ENCODE measurements at places on chromosomes 7 and 10.

DNA sequence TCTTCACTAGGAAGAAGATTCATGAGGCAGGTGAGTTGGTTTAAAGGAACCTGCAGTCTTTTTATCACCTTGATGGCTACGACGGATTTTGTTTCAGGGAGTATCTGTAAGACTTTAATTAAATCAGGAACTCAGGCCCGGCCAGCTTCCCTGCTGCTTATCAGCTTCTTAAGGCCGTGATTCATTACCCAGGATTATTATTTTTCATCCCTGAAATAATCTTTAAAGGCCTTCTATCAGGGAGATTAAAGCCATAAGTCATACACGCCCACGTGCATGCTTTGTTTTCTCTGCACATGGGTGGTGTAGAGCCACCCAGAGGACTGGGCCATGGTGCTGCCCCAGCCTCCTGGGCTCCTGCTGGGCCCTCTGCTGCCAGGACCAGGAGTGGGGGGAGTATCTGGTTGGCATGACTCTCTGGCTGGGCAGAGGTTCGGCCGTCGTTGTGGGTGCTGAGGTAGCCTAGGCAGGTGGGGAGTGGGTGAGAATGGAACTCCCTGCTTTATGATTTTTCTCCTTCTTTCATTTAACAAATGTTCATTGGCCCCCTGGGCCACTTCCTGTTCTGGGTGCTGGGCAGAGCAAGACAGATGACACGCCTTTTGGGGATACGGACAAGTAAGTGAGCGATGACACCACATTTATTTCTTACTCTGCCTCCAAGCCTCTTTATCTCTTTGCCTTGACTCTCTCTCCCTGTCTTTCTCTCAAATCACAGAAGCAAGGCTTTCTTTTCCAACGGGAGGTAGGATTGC, 39.0 kb upstream of the PCBD1 start:
- peak; percentile 39 for DNase-seq

GRCh38 chr10:92655426-92655825, 34.3 kb upstream of the HHEX start:
- no peak for DNase-seq

- DNase-seq = peak; percentile 2
These were observed 83.3 kb upstream of the DNAJC1 start for GRCh38 chr10:22086730-22087401.

GRCh38 chr7:129940329-129940728, 12.4 kb downstream of the UBE2H start:
- DNase-seq = no peak

DNA sequence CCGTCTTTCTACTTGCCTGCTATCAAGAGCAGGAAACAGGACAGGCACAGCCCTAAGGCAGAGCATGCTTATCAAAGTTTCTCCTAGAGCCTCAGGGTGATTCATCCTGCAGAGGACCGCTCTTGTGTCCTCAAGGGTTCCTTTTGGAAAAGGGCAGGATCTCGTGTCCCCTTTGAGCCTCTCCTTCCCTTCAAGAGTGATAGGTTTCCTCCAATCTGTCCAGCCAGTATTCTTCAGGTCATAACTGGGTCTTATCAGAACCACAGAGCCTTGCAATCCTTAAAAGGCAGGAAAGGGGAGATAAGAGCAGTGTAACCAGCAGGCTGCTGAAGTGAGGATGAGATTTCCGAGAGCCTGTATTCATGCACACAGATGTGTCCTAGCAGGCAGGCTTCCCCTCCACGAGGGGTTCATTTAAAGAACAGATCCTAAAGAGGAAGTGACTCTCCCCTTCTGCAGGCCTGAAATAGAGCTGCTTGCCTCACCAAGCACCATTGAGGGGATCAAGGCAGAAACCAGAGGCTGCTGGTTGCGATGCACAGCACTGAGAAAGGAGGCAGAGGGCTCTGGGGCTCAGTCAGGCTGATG, 90.5 kb upstream of the SVIL start:
- no peak for DNase-seq

DNA sequence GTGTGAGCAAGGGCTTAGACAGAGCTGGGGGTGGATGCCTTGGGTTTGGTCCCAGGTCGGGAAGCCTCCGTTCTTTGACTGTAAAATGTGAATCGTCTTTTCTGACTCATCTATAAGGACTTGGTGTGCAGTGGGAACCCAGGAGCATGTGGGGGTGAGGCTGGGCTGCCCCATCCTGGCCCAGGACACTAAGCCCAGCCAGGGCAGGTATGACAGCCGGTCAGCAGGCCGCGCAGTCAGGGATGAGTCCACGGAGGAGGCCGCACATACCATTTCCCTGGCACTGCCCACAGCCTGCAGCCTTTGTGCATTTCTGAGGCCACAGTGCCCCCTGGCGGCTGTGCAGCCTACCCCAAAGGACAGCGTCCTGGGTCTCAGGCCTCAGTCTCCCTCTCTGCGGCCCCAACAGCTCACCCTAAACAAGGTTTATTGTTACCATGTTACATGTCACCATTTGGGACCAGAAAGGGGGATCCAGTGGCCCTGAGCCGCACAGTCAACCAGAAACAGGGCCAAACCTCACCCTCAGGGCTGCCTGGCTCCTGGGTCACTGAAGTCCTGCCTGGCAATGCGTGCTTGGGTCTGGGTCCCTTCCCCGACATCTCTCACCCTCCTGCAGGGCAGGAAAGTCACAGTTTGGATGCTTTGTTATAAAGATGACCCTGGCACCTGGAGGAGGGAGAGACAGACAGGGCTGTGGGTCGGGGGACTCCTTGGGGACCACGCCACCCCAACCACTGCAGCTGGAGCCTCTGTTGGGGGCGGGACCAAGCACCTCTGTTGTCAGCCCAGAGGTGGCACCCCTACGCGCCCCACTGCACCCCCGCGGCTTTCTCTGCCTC, 14.4 kb upstream of the SH2B2 start:
- DNase-seq = no peak

GRCh38 chr7:148121401-148121800, 469.2 kb upstream of the C7orf33 start:
- no peak for DNase-seq

DNA sequence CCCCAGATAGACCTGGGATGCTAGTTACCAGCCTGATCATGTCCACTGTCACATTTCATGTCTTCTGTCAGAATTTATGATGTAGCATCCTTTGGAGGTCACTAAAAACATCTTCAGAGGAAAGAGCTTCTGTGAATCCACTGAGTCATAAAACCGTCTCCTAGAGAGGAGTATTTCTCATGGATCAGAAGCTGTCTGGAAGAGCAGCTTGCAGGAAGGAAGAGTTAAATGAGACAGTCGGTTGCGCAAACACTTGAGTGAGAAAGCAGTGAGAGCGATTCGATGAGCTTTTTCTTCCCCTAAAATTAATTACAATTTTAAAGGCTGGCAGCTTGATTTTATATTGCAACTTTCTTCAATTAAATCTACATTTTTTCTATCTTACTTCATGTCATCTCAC, 47.2 kb upstream of the WDR11 start:
- DNase-seq = no peak

DNA sequence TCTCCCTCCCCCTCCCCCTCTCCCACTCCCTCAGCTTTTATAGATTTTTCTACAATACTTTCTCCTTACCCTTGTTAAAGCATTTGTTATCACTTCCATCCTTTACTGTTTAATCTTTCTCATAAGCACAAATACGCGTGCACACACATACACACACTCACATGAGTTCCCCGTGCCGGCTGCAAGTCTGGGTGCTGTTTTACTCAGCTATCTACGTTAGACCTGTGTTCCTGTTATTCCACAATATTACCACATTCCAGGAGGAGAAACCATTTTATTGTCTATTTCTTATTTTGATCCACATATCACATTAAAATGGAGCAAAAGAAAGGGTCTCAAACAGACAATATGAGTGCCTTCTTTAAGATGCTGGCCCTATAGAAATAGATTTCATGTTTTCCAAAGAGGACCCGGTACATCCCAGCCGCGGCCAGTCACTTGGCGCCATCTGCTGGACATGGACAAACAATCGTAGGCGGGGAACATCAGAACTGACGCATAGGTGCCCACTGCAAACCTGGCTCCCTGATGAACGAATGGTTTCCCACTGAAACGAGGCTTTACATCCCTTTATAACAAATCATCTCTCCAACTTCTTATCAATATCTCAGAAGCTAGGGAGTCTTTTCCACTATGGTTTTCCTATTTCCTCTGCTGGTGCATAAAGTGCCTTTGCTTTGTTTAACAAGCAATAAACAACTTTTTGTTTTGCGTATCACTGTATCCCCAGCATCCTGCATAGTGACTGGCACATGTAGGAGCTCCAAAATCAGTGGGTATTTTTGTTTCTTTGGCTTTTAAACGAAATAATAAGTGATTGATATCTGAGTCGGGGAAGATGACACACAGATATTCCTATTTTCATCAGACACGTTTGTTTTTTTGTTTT, 25.2 kb upstream of the OPTN start:
- DNase-seq = peak; percentile 27

DNA sequence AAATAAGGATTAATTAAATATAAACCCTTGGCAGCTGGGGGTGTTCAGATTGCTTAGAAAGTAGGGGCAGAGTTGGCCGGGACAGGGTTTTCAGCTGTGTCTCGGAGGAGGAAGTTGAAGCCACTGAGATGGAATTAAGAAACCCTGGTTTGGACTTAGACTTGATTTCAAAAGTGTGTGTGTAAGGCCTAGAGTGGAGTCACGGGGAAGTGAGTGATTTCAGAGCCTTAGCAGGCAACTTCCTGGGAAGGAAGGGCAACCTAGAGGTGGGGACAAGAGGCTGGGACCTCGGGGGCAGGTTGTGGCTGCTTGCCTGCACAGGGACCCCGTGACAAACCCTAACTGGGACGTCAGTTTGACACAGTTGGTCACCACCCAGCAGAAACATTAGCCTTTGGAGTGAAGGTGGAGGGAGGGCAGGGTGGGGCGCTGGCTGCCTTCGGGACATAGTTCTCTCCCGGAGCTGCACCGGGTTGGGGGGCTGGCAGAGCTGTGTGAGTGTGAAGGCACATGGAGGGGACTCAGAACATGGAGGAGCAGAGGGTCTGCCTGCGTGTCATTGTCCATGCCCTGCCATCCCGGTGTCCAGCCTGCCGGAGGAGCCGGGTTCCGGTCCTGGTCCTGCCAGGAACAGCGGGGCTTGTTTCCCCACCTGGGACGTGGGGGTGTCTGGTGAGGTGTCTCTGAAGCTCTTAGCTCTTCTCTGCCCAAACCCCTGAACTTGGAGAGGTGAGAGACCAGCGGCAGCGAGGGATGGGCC, 1.8 kb downstream of the BRI3 start:
- DNase-seq = no peak

Data from NCI-H524 (cell line).